Small intestine (tissue), 16 donors: ENCODE measurements at places on chromosomes 11 and 22. TPM values are rescaled to one million over a fixed set of nuclear protein-coding genes. Genes with fewer than 3 reads are reported as not detected.
A peak's percentile ranks its signal among the peaks of the same experiment; 100 is the strongest.

DNA sequence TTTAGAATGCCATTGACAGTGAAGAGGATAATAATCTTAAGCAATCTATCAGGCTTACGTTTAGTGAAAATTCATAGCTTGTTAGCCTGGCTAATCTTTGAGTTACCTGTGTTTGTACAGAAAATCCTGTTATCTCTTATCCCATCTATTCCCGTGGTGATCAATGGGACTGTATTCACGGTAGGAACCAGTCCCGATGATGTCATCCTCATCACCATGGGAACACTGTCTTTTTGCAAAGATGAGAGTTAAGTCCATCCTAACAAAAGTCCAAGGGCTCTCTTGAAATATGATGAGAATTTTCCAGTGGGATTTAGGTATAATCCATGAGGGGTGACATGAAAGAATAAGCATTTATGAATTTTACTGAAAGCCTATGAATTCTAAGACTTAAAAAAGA, 762.2 kb downstream of the ETS1 start:
- H3K27ac ChIP-seq = no peak overlapping the region
- H3K4me3 ChIP-seq = no peak overlapping the region
- H3K36me3 ChIP-seq = no peaks in the 10 kb centered on the region
- DNase-seq = no peak
- no peaks in the 10 kb centered on the region for H3K4me1 ChIP-seq

- no peak for DNase-seq
- H3K36me3 ChIP-seq = no peaks in the 10 kb centered on the region
- no peak overlapping the region for H3K4me3 ChIP-seq
- H3K27ac ChIP-seq = no peak overlapping the region
- peaks cover 12% of the 10 kb centered on the region for H3K4me1 ChIP-seq
Measured at GRCh38 chr11:123797541-123797940, 8.6 kb downstream of the OR6M1 start.

- peaks cover 38% of the 10 kb centered on the region for H3K36me3 ChIP-seq
- no peak for DNase-seq
- H3K4me1 ChIP-seq = peaks cover 4% of the 10 kb centered on the region
Measured at GRCh38 chr22:46826438-46827135, 64.1 kb downstream of the TBC1D22A start.

DNA sequence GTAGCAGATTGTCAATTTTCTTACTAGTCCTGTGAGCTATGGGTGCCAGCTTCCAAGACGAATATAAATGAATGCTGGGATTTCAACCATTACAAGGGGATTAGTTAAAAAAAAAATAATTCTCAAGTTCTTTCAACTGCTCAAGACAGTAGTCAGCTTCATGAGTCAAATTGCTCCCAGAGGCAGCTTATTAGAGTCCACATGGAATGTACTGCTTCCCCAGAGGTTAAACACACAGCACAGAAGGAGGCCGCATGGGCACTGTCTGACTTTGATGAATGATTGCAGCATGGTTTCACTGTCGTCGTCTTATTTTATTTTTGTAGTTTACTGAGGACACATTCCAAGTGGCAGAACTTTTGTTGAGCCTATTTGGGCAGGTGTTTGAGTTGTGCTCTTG, 563.2 kb downstream of the TMEM135 start:
- no peak for DNase-seq
- no peaks in the 10 kb centered on the region for H3K36me3 ChIP-seq
- H3K27ac ChIP-seq = no peak overlapping the region
- H3K27me3 ChIP-seq = no peaks in the 10 kb centered on the region

- no peak overlapping the region for H3K4me3 ChIP-seq
- no peaks in the 10 kb centered on the region for H3K4me1 ChIP-seq
- no peaks in the 10 kb centered on the region for H3K27me3 ChIP-seq
- DNase-seq = no peak
- H3K27ac ChIP-seq = no peak overlapping the region
- no peaks in the 10 kb centered on the region for H3K36me3 ChIP-seq
Measured at GRCh38 chr22:27216444-27216843, 559.1 kb downstream of the MIAT start.

DNA sequence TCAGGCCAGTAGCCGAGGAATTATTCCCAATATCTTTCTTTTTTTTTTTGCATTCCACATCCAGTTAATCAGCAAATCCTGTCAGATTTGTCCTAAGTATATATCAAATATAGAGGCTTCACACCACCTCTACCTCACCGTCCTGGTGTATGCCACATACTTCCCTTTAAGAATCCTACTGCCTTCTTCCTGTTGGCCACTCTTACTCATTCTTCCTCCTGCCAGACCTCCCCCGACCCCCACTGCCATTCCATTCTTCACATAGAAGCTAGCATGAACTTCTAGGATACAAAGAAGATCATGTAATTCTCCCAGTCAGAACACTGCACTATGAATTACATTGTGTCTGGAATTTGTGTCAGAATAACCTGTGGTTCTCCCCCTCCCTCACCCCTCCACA, 89.5 kb downstream of the TRIM44 start:
- no peak overlapping the region for H3K4me3 ChIP-seq
- H3K36me3 ChIP-seq = peaks cover 3% of the 10 kb centered on the region
- H3K27ac ChIP-seq = no peak overlapping the region
- no peaks in the 10 kb centered on the region for H3K27me3 ChIP-seq
- no peaks in the 10 kb centered on the region for H3K4me1 ChIP-seq
- no peak for DNase-seq

DNA sequence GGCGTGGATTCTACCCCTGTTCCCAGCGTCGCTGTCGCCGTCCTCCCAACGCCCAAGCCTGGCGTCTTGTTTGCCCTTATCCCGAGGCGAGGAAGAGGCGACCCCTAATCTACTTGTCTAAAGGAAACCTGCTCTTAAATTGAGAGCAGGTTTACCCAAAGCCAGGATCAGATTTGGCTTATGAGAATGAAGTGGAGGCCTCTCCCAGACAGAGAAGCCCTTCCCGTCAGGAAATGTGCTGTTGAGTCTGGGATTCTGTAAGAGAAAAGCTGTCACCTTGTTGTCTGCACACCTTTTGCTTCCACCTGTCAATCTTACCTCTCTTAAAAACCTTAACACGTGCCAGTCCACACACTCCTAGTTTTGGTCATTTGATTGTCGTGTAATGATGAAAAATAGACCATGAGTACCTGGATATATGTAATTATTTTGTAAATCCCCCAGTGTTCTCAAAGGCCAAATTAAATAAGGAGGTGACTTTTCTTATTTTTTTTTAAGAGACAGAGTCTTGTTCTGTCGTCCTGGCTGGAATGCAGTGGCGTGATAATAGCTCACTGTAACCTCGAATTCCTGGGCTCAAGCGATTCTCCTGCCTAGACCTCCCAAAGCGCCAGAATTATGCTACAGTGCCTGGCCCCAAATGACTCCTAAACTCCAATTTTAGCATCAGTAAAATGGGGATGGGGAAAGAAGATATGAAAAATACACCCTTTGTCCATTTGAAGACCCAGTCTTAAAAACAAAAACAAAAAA, 627 bp downstream of the GTF2H1 start:
- peak overlapping the region; percentile 94 for H3K27ac ChIP-seq
- H3K27me3 ChIP-seq = no peaks in the 10 kb centered on the region
- peak overlapping the region; percentile 69 for H3K4me3 ChIP-seq
- H3K4me1 ChIP-seq = peaks cover 10% of the 10 kb centered on the region
- DNase-seq = peak; percentile 48

GRCh38 chr22:31567196-31567595, 70.9 kb downstream of the SFI1 start:
- peaks cover 2% of the 10 kb centered on the region for H3K36me3 ChIP-seq
- no peak overlapping the region for H3K27ac ChIP-seq

Gene SLCO2B1
- 46.6 TPM for polyA plus RNA-seq

Gene CARS1
- 43.8 TPM for polyA plus RNA-seq
